ENCODE measurements at places on chromosomes 3 and 15. TPM values are rescaled to one million over a fixed set of nuclear protein-coding genes. Genes with fewer than 3 reads are reported as not detected.

RYR3 gene
- 0.10 TPM for total RNA-seq

GABRG3 gene
- under 0.01 TPM for total RNA-seq

GOLGA6L10 gene
- 1.4 TPM for total RNA-seq

CFAP20DC gene
- 0.10 TPM for total RNA-seq

MCF2L2 gene
- total RNA-seq: 2.9 TPM

CXCR6 gene
- total RNA-seq: 5.2 TPM

COPG1 gene
- 61.7 TPM for total RNA-seq

HDC gene
- 8.1 TPM for total RNA-seq

CCDC33 gene
- total RNA-seq: not detected

ZMYND10 gene
- total RNA-seq: 0.10 TPM

ZNF35 gene
- 6.4 TPM for total RNA-seq

FAM107A gene
- not detected for total RNA-seq

RTP4 gene
- 2.2 TPM for total RNA-seq

LIPH gene
- 0.84 TPM for total RNA-seq

GRK7 gene
- 0.10 TPM for total RNA-seq

CELF6 gene
- 0.84 TPM for total RNA-seq

SIDT1 gene
- total RNA-seq: 38.5 TPM

ALS2CL gene
- 5.4 TPM for total RNA-seq

RBPMS2 gene
- 0.10 TPM for total RNA-seq

HIGD2B gene
- 0.63 TPM for total RNA-seq

LRRC28 gene
- total RNA-seq: 13.3 TPM

ARRDC4 gene
- total RNA-seq: 22.6 TPM

NRG4 gene
- 0.84 TPM for total RNA-seq

DPH3 gene
- 7.9 TPM for total RNA-seq

FMN1 gene
- total RNA-seq: 31.2 TPM

LNP1 gene
- 1.7 TPM for total RNA-seq

MUC20 gene
- total RNA-seq: 0.84 TPM

CRABP1 gene
- not detected for total RNA-seq

SERPINI2 gene
- total RNA-seq: not detected

CCDC39 gene
- not detected for total RNA-seq

CLDN18 gene
- total RNA-seq: under 0.01 TPM

SH2D7 gene
- total RNA-seq: not detected

DNAH12 gene
- 0.63 TPM for total RNA-seq

CCR3 gene
- 0.52 TPM for total RNA-seq

GOLGA6L4 gene
- 0.42 TPM for total RNA-seq

IGSF10 gene
- 0.10 TPM for total RNA-seq

TM4SF18 gene
- total RNA-seq: under 0.01 TPM

GOLGA6B gene
- not detected for total RNA-seq

PRR23B gene
- not detected for total RNA-seq

PCOLCE2 gene
- total RNA-seq: not detected

STAB1 gene
- 42.6 TPM for total RNA-seq

LMOD3 gene
- total RNA-seq: not detected

OCA2 gene
- 0.10 TPM for total RNA-seq

DLL4 gene
- not detected for total RNA-seq

PTH1R gene
- total RNA-seq: not detected

COL8A1 gene
- total RNA-seq: not detected

RSL24D1 gene
- 190 TPM for total RNA-seq

BBS4 gene
- total RNA-seq: 6.4 TPM

LMAN1L gene
- total RNA-seq: 0.21 TPM

BRK1 gene
- total RNA-seq: 73.0 TPM

MAP1A gene
- 2.4 TPM for total RNA-seq

CASR gene
- 1.2 TPM for total RNA-seq

WNT5A gene
- total RNA-seq: 0.42 TPM

NANOGP8 gene
- total RNA-seq: 0.21 TPM

PLCB2 gene
- 61.7 TPM for total RNA-seq

ABI3BP gene
- total RNA-seq: 0.10 TPM

SLC27A2 gene
- 0.42 TPM for total RNA-seq

Measured in mononuclear cell (primary cell).